ENCODE measurements at places on chromosomes 2 and 18.

DNA sequence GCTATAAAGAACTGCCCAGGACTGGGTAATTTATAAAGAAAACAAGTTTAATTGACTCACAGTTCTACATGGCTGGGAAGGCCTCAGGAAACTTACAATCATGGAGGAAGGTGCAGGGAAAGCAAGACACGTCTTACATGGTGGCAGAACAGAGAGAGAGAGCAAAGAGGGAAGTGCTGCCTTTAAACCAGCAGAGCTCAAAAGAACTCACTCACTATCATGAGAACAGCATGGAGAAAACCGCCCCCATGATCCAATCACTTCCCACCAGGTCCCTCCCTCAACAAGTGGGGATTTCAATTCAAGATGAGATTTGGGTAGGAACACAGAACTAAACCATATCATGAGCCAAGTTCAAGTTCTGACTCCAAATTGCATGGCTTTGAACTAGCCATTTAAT, 62.8 kb upstream of the PPP1CB start:
- DNase-seq: no peak

DNA sequence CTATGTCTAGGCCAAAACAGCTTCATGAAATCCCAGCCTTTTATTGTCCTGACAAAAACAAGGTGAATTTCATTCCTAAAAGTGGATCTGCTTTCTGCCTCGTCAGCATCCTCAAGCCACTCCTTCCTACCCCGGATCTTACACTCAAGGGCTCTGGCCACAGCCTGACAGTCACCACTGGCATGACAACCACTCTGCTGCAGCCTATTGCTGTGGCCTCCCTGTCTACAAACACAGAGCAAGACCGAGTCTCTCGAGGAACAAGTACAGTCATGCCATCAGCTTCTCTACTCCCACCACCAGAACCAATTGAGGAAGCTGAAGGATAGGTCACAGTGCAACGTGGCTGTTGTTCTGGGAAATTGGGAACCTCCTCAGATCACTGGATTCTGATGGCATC, 106.1 kb downstream of the ICA1L start:
- no peak for DNase-seq

GRCh38 chr2:181318504-181319280, 138.5 kb upstream of the ITGA4 start:
- no peak for DNase-seq

DNA sequence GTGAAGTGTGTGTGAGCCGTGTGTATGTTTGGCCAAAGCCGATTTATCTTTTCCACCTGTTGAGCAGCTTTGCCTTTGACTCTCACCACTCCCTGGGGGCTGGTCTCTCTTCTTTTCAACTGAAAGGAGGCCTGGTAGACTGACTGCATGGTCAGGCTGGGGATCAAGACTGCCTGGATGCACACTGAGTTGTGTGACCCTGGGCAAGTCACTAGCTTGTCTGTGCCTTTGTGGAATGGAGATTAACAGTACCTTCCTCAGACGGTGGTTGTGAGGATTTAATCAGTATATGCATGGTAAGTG, 85.5 kb downstream of the TANC1 start:
- DNase-seq: no peak

DNA sequence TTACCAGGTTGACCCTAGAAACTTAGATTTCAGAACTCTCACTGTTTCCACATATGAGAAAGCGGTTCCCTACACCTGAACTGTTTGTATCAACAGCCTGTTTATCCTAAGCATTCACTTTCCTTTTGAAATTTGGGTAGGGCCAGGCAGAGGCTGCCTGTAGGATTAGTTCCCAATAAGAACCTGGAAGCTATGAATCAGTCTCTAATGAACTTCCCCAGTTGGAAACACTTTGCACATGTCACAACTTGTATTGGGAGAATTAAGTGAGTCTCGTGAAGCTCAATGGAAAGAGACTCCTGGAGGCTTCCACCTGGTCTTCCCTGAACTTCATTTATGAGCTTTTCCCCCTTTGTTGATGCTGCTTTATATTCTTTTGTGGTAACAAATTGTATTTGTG, 486.6 kb upstream of the HS6ST1 start:
- no peak for DNase-seq

DNA sequence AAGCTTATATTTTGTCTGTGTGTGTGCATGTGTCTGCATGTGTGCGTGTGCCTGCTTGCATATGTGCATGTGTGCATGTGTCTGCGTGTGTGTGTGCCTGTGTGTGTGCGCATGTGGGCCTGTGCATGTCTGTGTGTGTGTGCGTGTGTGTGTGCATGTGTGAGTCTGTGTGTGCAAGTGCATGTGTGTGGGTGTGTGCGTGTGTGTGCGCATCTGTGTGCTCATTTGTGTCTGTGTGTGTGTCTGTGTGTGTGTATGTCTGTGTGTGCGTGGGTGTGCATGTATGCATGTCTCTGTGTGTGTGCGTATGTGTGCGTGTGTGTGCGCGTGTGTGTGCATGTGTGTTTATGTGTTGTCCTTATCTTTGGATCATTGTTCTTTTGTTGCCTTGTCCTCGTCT, 56.8 kb downstream of the DSC3 start:
- DNase-seq: no peak

DNA sequence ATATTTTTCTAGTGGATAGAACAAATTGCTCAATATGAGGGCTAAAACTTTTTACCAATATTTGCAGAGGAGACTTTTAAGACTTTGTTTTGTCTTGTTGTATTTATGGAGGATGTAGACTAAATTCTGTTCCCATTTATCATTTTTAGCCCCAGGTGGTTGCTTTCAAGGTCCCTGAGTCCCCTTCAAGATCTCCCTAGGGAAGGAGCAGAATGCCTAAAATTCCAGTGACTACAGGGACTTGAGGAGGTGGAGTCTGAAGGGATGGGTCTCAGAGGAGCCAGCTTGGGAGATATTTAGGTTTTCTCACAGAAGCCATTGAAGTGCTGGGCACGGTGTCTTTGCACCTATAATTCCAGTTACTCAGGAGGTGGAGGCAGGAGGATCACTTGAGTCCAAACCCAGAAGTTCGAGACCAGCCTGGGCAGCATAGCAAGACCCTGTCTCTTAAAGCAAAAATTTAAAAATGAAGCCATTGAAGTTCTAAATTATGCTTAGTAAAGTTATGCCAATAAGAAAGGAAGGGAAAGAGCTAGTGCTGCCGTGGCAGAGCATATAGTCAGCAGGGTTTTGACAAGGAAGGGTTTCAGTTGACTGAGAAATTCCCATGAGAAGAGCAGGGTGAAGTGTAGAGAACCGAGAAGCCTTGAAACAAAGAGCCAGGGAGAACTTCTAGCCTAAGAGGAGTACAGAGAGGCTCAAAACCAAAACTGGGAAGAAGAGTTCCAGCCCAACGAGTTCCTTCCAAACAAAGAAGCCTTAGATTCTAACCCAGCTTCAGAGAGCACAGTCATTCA, 43.4 kb downstream of the COMMD1 start:
- DNase-seq: no peak

- DNase-seq: no peak
Observed at GRCh38 chr2:9336241-9336575, 87.1 kb downstream of the ITGB1BP1 start.

DNA sequence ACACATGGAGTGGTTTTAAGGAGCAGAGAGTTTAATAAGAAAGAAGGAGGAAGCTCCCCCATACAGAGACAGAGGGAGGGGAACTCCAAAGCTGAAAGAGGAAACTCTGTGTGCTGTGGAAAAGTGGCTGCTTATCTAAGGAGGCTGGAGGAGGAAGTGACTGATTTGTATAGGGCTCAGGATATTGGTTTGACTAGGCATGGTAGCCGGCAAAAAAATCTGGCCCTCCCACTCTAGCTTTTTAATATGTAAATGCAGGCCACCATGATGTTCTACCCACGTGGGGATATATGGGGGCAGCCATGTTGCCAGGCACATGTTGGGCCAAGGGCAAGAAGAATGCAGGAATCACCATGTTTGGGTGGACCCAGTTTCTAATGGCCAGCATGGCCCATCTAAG, 64.3 kb downstream of the HNMT start:
- DNase-seq: no peak

- DNase-seq: no peak
Observed at GRCh38 chr2:24454294-24454693, 36.8 kb upstream of the NCOA1 start.

- DNase-seq: no peak
Observed at GRCh38 chr18:44156776-44157335, 523.8 kb upstream of the SETBP1 start.

DNA sequence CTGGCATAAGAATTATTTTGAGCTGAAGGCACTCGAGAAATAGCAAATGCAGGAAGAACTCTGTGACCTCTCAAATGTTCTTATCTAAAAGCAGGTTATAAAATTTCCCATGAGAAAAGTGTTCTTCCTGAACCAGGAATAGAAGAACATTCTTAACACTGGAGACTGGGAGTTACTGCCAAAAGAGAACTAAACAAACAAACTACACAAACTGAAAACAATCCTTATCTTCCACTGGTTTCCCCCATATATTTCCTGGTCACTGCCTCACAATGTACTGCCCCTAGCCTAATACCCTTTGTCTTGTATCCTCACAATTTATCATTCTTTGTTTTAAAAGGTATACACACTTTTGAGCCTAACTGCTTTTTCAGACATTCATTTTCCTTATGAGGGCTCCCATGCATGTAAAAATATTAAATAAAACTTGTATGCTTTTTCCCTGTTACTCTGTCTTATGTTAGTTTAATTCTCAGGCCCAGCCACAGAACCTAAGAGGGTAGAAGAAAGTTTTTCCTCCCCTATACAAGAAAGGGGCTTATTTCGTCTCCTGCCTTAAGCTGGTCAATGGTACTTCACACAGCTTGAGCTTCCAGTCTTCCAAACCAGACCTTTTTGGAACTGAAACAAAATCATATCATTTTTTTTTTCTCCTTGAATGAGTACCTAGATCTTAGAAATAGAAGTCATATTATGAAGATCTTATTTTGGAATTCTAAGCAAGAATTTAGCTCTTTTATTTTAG, 110.6 kb downstream of the MSTN start:
- no peak for DNase-seq

GRCh38 chr2:177020524-177021119, 192.0 kb upstream of the HNRNPA3 start:
- no peak for DNase-seq

- DNase-seq: no peak
Observed at GRCh38 chr2:184057910-184058309, 540.4 kb upstream of the ZNF804A start.

DNA sequence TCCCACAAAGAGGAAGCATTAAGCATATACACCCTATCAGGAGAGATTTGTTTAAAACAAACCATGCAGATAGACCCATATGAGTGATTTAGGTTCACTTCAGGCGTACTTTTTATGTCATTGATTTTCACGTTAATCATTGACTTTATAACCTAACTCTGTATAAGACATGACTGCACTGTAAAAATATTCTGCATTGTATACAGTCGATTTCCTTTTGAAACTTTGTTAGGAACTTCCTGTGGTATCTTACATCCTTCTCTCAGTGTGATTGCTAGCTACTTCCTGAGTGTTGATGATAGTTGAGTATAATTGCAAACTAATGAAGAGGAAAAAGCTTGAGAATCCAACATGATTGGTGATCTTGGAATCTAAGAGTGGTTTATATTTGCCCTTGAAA, 69.4 kb downstream of the XIRP2 start:
- no peak for DNase-seq

- DNase-seq: no peak
Observed at GRCh38 chr2:37215250-37215649, 16.1 kb downstream of the CEBPZ start.

- DNase-seq: no peak
Observed at GRCh38 chr18:45780568-45780967, 44.9 kb upstream of the SIGLEC15 start.

GRCh38 chr2:27737676-27738348, 33.7 kb upstream of the MRPL33 start:
- DNase-seq: no peak

- DNase-seq: peak; percentile 12
Observed at GRCh38 chr2:240956171-240956934, 42.1 kb upstream of the SNED1 start.

DNA sequence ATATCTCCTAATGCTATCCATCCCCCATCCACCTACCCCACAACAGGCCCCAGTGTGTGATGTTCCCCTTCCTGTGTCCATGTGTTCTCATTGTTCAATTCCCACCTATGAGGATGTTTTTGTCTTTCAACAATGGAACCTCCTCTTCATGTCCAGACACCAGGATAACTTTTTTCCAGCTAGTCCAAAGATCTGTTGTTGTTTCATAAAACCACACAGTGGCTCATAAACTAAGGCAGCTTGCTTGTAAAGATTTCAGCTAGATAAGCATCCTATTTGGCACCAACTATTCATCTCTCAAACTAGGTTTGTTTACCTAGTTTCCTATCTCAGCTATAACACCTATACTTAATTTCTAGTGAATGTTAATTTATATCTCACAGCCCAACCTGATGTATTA, 937.7 kb downstream of the TRIB2 start:
- no peak for DNase-seq

DNA sequence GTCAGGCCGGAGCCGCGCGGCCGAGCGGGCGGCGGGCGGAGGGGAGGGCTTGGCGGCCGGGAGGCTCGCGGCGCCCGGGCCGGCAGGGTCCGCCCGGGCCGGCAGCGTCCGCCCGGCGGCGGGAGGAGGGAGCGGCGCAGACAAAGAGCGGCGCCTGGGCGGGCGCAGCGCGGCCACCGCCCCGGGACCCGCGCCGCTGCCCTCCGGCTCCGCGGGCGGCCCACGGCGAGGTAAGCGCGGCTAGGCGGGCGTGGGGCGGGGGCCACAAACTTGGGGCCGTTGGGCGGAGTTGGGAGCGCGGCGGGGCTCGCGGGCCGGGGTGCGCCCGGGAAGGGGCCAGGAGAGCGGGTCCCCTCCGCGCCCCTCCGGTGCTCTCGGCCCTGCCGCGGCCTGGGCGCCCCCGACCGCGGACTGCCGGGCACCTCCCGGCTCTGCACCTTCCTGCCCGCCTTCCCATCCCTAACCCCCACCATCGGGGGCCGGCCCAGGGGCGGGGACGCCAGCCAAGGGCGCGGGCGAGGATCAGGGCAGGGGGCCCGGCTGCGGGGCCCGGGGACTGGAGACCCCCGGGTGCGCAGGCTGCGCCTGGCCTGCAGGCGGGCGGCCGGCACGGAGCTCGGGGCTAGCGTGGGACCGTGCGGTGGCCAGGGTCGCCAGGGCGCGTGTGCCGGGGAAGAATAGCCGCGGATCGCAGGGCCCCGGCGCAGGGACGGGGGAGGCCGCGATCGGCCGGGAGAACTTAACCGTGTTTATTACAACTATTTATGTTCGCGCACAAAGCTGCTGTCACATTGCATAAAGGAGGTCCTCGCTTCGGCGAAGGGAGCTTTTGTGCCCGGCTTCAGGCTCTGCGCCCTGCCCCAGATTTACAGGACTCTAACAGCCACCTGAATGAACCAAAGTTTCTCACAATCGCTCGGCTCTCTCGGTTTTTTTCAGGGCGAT, at the start of gene NCK2:
NCK2 (plus strand) TSS at position 4 of the 945 bp plus-strand sequence. CDS start 110,152 bp downstream, outside the sequence.
- DNase-seq: no peak

Measured in tibial artery (tissue), 4 donors.